ENCODE measurements at places on chromosomes 1 and 21.

- DNase-seq: no peak
Observed at GRCh38 chr1:118123116-118123839, 61.8 kb downstream of the SPAG17 start.

GRCh38 chr1:1622788-1623094 lies 7.4 kb downstream of the MIB2 start:
- no peak for DNase-seq

- no peak for DNase-seq
Observed at GRCh38 chr1:89125913-89126580, at the start of gene GBP2. GBP2 (minus strand) TSS chr1:89126114; CDS start chr1:89121966, 4,148 bp downstream.

GRCh38 chr1:200720199-200720598 lies 18.5 kb upstream of the CAMSAP2 start:
- no peak for DNase-seq

- DNase-seq: no peak
Observed at GRCh38 chr1:240090957-240091600, 604 bp upstream of the FMN2 start.

DNA sequence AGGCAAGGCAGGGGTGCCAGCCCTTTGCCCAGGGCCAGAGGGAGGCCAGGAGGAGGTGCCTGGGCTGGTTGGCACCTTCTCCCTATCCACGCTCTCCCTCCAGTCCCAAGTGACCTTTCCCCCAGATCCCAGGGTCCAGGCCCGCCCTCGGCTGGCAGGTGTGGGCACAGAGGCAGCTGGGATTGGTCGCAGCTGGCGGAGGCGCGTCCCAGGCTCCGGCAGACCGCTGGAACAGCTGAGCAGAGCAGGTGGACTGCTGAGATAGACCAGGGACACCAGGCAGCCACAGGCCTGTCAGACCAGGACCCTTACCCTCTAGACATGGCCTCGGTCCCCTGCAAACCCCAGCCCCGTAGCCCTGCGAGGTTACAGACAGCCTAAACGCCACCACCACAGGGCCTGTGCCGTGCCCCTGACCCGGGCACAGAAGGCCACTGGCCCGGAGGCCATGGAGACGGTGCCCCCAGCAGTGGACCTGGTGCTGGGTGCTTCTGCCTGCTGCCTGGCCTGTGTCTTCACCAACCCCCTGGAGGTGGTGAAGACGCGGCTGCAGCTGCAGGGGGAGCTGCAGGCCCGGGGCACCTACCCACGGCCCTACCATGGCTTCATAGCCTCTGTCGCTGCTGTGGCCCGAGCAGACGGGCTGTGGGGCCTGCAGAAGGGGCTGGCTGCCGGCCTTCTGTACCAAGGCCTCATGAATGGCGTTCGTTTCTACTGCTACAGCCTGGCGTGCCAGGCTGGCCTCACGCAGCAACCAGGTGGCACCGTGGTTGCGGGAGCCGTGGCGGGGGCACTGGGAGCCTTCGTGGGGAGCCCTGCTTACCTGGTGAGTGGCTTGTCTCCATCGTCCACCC lies at the start of gene SLC25A34:
Gene SLC25A34, plus strand, starts transcription at position 221 of the 854 bp plus-strand sequence. Its CDS starts 228 bp downstream, at position 449.
- no peak for DNase-seq

Data from activated CD4-positive, CD25-positive, alpha-beta regulatory T cell treated with anti-CD3 and anti-CD28 coated beads, Interleukin-2, amount 50 U/mL, for 16 hours (primary cell).